ENCODE measurements at places on chromosomes 5 and 9.

GRCh38 chr9:135365013-135365768 lies 114.4 kb upstream of the PPP1R26 start:
- DNase-seq, result no peak

DNA sequence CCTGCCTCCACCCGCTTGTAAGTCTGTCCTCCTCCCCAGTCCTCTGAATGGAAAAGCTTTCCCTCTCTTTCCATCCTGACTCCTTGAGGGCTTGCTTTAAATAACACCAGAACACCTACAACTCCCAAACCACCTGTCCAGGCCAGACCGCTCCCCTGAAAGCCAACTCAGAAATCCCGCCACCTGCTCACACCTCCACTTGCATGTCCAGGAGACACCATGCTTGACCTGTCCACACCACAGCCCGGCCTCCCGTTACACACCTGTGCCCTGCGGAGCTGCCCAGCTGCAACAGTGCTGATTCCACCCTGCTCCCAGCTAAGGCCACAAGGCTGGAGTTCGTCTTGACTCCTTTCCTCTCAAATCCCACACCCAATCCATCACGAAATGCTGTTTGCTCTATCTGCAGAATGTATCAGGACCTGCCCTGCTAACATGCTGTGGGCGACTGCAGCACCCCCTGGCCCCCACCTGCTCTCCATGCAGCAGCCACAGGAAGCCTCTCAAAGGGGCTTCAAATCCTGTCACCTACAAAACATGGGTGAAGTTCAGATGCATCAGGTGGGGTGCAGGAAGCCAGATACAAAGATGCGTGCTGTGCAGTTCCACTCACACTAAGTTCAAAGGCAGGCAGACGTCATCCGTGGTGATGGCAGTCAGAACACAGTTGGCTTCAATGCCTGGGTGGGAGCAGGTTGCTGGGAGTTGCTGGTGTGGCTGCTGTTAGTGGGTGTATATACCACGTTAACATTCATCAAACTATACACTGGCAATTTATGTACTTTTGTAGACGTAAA lies 166.0 kb downstream of the ROR2 start:
- no peak for DNase-seq

GRCh38 chr9:98554752-98555151 lies 154.0 kb downstream of the GABBR2 start:
- DNase-seq, result no peak

DNA sequence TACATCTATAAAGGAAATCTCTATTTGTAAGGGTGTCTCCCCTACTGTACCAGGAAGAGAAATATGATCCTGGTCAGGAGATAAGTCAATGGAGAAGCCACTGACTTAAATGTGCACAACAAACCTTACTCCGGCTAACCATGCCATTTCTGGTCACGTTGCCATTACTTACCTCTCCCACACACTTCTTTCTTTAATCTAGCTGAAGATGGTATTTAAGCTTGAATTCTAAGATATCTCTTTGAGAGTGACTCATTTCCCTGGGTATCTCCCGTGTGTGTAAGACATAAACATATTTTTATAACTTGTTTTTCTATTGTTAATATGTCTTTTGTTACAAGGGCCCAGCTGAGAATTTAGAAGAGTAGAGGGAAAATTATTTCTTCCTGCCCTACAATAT lies 296.6 kb downstream of the SEMA5A start:
- DNase-seq, result no peak

GRCh38 chr5:159133041-159133741 lies 33.5 kb upstream of the EBF1 start:
- no peak for DNase-seq

GRCh38 chr5:79878136-79878679 lies 112.9 kb downstream of the MTX3 start:
- DNase-seq, result no peak

GRCh38 chr5:14416621-14417275 lies 164.8 kb upstream of the OTULINL start:
- DNase-seq, result no peak

GRCh38 chr5:1656271-1656975 lies 132.7 kb upstream of the LPCAT1 start:
- no peak for DNase-seq

- no peak for DNase-seq
Observed at GRCh38 chr5:166399781-166400180, 1891.7 kb upstream of the WWC1 start.

- no peak for DNase-seq
Observed at GRCh38 chr9:20561531-20561930, 60.8 kb downstream of the MLLT3 start.

GRCh38 chr5:98292496-98292895 lies 481.0 kb upstream of the RGMB start:
- no peak for DNase-seq

DNA sequence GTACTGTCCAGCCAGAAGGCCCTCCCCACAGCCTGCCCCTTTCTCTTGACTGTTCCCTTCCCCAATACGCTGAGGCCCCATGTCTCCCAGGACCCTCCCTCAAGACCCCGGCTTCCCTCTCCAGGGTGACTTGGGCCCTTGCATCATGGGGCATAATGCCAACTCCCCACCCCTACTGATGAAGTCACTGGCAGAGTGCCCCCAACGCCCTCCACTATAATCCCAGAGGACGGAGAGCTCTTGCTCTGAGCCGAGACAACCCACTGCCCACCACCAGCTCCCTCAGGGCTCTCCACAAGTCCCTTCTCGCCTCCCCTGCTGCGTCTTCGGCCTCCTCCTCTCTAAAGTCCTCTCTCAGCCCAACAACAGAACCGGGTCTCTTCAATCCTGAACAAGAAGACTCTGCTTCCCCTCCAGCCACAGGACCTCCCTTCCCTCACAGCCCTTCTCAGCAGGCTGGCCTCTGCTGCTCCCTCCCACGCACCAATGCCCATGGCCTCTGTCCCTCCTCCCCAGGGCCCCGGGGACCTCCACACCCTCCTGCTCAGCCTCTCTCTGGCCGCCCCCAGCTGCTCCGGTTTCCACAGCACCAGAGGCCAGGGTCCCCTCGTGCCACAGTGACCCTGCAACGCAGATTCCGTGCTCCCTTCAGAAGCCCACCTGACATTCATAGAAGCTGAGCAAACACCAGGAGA lies 47.6 kb downstream of the ADAMTS2 start:
- no peak for DNase-seq

DNA sequence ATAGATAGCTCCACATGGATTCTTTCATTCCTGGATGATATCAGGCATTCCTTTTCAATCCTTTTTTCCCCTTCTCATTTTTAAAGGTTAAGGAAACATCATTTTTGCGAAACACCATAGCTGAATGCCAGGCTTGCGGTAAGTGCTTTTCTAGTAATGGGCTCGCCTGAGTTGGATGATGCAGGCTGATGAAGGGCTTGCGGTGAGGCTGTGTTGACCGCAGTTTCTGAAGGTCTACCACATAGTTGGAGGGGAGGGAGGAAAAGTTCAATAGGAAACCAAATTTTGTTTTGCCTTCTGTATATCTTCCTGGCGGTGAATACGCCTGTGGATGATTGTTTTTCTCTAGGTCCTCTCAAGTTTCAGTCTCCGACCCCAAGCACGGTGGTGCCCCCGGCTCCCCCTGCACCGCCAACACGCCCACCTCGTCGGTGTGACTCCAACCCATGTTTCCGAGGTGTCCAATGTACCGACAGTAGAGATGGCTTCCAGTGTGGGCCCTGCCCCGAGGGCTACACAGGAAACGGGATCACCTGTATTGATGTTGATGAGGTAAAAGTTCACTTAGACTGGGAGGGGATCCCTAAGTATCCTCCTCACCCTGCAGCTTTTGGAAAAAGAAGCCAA lies 24.3 kb downstream of the THBS4 start:
- DNase-seq, result no peak

DNA sequence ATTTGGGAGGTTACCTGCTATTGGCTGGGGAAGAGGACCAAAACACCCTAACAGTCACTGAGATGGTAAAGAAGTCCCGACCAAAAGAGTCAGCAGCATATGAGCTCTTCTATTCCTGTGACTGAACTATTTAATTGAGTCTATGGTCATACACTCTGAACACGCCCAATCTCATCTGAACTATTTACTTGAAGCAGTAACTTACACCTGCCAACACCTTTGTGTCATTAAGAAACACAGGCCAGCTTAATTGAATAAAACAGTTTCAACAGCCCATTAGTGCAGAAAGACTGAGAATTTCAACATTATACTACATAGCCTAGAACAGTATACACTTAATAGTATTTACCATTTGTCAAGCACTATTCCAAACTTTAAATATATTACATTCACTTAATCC lies 47.8 kb downstream of the NR6A1 start:
- DNase-seq, result no peak

- no peak for DNase-seq
Observed at GRCh38 chr9:84513979-84514378, 155.6 kb upstream of the NTRK2 start.

DNA sequence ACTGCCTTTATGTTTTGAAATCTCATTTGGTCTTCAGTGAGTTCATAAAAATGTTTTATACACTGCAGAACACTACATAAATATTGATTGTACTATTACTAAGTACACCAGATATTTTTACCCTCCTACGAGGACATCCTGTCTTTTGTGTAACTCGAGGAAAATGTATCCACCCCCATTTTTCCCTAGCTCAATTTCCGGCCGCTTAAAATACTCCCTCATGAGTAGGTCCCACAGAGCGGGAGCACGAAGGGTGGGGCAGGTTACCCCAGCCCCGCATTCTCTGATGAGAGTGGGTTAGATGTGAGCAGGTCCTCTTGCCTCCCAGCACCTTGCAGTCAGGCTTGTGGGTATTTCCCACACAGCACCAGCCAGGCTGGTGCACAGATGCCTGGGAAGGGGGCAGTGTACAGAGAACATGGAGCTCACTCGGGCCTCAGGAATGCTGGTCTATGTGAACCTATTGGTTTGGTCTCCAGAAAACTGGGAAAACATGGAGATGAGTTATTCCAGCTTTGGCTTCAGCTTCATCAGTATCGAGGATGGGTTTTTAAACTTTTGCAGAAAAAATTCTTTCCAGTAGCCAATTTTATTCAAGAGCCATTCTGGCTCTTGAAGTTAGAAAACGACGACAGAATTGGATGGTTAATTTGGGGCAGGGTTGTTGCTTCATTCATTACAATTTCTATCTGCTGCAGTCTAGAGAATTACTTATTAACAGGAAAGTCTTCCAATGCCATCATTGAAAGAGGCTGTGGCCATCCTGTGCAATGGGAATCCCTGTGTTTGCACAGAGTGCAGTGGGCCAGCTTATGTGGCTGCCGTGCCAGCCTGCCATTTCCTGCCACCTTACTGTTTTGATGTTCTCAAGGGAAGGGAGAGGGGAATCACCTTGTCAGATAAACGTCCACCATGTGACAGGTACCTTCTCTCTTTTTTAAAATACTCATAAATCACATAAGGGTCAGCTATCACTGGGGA lies 73.2 kb downstream of the WDR41 start:
- DNase-seq, result no peak

DNA sequence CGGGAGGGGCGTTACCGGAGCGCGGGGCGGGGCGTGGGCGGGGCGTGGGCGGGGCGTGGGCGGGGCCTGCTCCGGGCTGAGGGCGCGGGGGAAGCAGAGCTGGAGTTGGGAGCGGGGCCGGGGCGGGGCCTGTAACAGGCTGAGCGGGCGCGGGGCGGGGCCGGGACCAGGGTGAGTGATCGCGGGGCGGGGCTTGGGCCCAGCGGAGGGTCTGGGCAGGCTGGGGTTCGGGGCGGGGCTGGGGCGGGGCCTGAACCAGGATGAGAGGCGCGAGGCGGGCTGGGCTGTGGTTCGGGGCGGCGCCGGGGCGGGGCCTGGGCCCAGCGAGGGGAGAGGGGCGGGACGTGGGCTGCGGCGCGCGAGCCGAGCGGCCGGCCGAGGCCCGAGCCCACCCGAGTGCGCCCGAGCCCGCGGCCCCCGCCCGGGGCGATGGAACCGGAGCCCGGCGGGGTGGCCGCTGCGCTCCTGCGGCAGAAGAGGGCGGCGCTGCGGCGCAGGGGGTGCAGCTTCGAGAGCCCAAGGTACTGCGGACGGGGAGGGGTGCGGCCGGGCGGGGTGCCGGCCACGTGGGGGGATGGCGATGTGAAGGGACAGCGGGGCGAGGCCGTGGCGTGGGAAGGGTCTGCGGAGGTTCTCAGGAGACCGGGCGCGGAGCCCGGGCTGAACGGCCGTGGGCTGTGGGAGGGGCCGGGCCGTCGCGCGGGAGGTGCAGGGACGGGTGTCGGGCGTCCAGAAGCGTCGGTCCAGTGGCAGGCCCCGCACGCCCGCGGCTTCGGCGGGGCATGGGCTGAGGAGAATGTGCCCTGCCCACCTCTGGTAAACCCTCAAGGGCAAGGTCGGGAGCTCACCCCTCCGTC lies 39.5 kb upstream of the GARNL3 start:
- DNase-seq, result peak; percentile 81

GRCh38 chr5:2666081-2666480 lies 85.4 kb downstream of the IRX2 start:
- no peak for DNase-seq

- no peak for DNase-seq
Observed at GRCh38 chr5:180495991-180496741, 2.0 kb downstream of the CNOT6 start.

GRCh38 chr9:133135146-133135745 lies 14.2 kb upstream of the RALGDS start:
- no peak for DNase-seq

GRCh38 chr5:109706095-109706494 lies 16.4 kb downstream of the MAN2A1 start:
- no peak for DNase-seq

DNA sequence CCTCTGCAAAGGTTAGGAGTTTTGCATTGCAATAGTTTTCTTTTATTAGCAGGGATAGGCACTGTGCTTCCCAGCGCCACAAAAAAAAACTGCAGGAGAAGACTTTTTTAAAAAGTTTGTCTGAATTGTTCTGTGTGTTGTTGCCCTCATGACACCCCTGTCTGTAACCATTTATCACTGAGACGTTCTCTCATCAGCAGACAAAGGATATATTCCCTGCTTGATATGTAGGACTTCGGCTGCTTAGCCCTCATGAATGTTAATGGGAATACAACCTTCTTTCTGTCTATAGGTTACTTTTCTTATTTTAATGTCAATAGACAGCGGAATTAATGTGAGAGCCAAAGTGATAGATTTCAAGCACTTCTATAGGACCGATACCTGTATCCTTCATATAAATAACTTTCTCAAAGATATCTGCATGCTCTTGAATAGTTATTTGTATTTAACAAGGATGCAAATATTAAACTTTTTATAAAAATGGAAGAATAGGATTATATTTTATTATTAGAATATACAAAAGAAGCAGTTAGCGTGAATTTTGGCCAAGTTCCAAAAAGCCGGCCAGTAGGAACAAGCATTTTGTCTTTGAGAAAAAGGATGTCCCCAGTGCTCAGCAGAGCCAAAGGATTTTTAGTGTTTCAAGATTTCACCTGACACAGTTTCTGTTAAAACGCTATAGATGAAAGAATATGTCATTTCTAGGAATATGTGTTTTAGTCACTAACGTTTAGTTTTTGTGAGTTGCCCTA lies 1.5 kb upstream of the LYSMD3 start:
- DNase-seq, result no peak

DNA sequence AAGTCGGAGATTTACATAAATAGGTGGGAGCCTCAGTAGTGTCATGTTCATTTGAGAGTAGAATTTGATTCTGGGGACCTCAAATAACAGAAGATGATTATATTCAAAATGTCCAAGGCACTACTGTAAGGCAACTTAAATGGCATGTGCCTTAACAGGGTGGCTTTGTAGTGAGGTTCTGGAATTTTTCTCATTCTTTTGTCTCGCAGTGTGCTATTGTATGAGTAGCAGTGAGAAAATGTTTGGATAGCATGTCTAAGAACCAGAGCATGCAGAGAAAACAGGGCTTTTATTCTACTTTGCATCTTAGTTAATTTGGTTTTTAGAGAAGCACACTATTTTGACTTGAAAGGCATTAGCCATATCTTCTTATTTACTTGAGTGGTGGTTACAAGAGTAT lies 25.0 kb downstream of the MAST4 start:
- no peak for DNase-seq

Data from stimulated activated CD8-positive, alpha-beta memory T cell treated with anti-CD3 and anti-CD28 coated beads, Interleukin-4, amount 100 ng/mL, for 4 hours (primary cell).